CD4-positive, alpha-beta T cell treated with Interleukin-10 for 1 hour (primary cell): ENCODE measurements at places on chromosomes 4 and X.

DNA sequence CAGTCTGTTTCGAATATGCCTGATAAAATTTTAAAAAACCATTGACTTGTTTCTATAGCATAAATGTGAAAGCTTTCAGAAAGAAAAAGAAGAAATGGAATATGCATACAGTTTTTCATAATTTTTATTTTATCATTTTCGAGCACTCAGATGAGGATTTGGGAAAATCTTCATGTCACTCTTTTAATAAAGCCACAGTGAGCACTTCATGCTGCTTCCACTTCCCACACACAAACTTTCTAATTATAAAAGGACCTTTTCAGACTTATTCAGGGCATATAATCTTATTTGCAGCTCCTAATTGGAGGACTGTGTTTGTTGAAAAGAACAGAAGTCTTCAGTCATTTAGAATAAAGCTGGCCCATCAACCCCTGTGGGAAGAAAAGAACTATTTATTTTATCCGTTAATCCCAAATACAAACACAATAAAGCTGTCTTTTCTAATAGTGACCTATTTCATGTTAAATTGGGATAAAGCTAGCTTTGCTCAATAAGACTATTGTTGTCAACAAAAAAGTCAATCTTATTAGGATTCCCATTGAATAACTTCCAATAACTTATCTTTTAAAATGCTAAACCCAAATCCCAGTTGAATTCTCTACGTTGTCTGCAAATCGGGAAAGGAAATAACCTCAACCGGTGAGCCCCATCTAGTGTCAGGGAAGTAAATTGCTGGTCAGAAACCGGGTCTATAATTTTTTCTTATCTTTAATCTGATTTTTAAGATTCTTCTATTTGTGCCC lies 211.5 kb downstream of the PDGFRA start:
- no peak for DNase-seq

DNA sequence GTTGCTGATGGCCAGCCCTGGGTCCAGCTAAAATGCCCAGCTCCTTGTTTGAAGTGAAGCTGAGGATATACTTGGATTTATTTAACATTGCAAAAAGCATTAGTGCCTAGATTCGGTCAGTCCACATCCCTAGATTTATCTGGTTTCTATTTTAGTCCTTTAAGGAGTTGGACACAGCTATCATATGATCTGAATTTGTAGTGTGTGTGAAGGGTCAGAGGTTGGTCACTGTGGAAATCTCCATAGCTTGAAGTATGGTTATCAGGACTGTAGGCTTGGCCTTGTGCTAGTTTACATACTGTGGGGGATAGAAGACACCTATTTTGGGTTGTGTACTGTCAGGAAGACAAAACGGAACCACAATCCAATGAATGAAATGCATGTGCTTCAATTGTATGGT lies 28.8 kb downstream of the NLGN3 start:
- DNase-seq, result no peak

GRCh38 chr4:187166886-187167512 lies 443.3 kb upstream of the FAT1 start:
- DNase-seq, result no peak

GRCh38 chrX:23959781-23960180 lies 52.0 kb downstream of the CXorf58 start:
- DNase-seq, result no peak

DNA sequence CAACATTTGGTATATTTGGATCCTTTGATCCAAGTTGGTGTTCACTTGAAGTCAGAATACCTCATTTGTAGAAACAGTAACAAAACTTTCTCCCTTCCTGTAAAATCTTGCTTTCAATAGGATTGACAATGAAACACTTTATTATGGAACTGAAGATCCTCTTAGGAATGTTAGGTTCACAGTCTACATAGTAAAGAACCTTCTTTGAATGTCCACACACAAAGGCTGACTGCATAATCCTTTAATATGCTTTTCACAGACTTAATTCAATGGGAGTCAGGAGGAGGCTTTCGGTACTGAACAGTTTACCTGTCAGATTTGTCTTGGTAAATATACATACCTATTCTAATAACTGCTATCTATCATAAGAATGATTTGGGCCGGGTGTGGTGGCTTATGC lies 188.5 kb downstream of the SPRY1 start:
- no peak for DNase-seq

DNA sequence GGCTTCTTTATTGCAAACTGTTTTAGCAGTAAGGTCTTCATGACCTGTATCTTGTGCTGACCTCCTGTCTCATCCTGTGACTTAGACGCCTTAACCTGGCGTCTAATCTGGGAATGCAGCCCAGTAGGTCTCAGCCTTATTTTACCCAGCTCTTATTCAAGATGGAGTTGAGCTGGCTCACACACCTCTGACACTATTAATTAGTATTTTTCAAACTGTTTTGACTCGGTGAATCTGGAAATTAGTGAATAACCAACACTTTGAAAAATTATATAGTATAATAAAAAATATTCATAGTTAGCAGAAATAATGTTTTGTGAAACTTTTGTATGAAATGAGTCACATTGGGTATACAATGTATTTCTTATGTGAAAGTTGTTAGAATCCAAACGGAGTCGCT lies 189.4 kb downstream of the PDGFRA start:
- no peak for DNase-seq

DNA sequence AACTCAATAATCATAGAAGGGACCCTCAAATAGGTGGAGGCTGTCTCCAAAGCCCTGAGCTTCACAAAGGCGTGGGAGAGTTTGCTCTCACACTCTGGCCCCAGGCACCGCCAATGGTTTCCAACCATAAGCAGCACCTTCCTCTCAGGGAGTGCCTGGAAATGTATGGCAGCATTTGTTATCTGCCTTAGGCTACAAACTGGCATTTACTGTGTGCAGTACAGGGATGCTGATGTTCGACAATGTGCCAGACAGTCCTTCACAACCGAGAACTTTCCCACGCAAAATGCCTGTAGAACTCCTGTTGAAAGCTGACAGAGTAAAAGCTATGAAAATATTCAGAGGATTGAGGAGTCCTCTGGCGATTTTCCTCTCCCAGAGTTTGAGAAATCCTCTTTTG lies 55.7 kb upstream of the CDKN2AIP start:
- DNase-seq, result no peak

GRCh38 chrX:41604177-41604576 lies 84.6 kb upstream of the GPR34 start:
- DNase-seq, result no peak

GRCh38 chr4:90127223-90127705 lies at the start of gene CCSER1:
CCSER1 (plus strand) TSS chr4:90127394.
- DNase-seq, result peak; percentile 61

DNA sequence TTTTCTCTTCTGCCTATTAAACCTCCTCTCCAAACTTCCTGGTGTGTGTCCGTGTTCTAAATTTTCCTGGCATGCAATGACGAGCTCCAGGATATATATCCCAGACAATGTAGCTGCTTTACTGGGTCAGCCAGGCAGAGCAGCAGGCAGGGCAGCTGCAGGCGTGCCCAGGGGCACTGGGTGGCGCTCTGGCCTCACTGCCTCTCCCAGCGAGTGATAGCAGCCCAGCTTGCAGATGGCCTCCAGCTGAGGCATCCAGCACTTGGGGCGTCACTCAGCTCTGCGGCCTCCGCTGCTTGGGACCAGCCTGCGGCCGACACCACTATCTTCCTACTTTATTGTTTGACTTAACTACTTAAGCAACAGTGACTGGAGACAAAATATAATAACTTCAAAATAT lies 23.0 kb upstream of the UBA6 start:
- DNase-seq, result no peak

DNA sequence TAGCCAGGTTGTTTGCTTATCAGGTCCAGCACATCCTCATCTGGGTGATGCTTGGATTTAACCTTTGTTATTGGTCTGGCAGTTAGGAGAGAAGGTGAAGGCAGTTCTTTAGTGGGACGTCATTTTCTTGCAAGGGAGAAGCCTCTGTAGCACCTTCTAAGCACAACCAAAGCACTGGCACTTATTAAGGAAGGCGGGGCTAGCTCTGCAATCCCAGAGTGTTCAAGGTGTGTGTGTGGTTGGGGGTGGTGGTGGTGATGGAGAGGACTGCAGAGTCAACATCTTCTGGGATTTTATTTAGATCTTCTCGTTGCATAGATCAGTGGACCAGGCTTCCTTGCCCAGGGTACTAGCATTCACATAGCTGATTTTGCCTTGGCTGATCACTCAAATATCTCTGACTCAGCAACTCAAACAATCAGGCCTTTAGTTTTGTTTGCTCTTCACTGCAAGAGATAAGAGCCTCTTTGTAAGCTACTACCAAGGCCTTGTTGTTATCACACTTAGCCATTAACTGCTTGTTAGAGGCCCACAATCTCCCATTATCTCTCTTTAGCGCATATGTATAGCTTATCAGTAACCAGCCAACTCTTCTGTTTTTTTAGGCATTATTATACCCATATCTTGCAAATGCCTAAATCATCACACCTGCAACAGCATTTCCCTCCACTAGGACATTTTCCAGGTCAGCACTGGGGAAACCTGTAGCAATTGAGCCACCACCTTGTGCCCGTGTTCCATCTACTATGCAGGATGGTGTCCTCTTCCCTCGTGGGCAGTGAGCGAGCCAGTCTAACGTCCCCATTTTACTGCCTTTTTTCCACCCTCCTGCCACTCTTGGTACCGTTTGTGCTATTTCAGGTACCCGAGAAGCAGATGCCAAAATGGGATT lies 36.5 kb upstream of the LINC00632 start:
- DNase-seq, result no peak

- no peak for DNase-seq
Measured at GRCh38 chrX:133215747-133216146, 2.4 kb downstream of the TFDP3 start.

DNA sequence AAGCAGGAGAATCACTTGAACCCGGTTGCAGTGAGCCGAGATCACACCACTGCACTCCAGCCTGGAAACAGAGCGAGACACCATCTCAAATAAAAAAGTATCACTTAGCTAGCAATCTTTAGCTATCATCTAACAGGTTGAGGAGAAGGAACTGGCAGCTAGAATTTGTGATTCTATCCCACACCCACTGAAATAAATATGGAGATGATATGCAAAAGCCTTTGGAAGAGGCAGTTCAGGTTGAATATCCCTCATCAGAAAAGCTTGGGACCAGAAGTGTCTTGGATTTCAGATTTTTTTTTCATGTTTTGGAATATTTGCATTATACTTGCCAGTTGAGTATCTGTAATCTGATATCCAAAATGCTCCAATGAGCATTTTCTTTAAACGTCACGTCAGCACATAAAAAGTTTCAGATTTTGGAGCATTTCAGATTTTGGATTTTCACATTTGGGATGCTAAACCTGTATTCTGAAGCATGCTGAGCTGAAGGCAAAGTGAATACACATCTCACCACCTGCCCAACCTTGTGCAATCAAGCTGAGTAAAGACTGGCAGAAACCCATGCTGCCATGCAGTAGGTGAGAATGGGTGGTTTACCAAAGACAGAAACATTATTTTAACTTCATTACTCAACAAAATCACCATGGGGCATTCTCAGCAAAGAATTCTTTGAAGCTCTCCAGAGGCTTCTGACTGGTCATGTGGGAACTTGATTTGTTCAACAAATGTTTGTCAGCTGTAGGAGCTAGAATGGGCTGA lies 159.3 kb downstream of the SH3KBP1 start:
- no peak for DNase-seq
